ENCODE measurements at places on chromosomes 12 and 14.

- DNase-seq: no peak
These were observed 729 bp upstream of the M6PR start for GRCh38 chr12:8950221-8950527.

DNA sequence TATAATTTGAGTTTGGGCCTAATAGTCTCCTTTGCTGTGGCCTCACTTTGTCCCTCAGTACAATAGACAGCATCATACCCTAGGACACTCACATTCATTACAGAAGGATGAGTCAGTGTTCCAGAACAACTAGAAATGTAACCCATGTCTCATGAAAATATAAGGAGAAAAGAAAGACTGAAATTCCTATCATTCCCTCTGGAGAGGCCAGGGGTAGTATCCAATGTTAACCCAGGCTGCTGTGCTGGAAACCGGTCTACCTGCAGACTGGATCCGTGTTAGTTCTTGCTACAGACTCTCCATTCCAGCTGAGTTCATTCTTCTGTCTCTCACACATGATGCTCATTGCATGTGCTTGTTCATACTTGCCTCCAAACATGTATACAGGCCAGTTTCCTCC is 75.8 kb upstream of the HOXC13 start:
- DNase-seq: no peak

GRCh38 chr14:80212023-80212397 is 706 bp upstream of the DIO2 start:
- no peak for DNase-seq

- no peak for DNase-seq
These were observed 153.9 kb downstream of the PRKCH start for GRCh38 chr14:61475316-61475715.

- DNase-seq: peak; percentile 50
These were observed 22.7 kb upstream of the KRT78 start for GRCh38 chr12:52871291-52872039.

DNA sequence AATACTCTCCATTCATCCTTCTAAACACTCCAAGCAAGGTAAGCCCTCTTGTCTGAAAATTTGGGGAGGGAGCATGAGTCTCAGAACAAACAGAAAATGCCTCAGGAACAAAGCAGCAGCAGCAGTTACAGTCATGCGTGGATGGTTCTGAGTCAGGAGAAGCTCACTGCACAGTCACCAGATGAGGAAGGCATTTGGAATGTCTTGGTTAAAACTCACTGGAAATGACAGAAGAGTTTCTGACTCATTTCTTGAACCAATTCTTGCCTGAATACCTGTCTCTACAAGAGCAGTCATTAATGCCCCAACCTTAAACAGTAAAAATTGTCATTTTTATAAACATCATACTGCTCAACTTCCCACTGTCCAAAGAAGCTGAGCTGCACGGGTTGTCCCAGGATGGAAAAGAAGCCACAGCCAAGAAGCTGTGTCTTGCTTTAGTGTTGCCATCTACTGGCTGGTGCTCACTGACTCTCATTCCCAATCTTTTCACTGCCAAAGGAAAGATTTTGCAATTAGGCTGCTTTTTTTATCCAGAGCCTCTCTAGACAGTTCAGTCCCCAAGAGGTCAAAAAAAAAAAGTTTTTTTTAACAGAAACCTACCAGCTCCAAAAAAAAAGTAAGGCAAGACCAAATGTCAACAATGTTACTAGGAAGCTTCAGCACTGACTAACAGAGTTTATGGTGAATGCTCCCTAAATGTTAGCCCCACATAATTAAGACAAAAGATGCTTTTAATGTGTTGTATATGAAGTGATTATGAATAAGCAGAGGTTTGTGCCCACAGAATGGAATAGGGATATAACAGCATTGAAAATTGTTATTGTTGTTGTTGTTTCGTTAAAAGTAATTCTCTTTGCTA is 40.4 kb downstream of the KICS2 start:
- no peak for DNase-seq

- DNase-seq: no peak
These were observed 7.3 kb downstream of the KRT79 start for GRCh38 chr12:52826611-52827498.

- DNase-seq: no peak
These were observed 42.4 kb downstream of the R3HDM2 start for GRCh38 chr12:57388425-57388824.

GRCh38 chr14:79825046-79825521 is 386.2 kb downstream of the DIO2 start:
- no peak for DNase-seq

DNA sequence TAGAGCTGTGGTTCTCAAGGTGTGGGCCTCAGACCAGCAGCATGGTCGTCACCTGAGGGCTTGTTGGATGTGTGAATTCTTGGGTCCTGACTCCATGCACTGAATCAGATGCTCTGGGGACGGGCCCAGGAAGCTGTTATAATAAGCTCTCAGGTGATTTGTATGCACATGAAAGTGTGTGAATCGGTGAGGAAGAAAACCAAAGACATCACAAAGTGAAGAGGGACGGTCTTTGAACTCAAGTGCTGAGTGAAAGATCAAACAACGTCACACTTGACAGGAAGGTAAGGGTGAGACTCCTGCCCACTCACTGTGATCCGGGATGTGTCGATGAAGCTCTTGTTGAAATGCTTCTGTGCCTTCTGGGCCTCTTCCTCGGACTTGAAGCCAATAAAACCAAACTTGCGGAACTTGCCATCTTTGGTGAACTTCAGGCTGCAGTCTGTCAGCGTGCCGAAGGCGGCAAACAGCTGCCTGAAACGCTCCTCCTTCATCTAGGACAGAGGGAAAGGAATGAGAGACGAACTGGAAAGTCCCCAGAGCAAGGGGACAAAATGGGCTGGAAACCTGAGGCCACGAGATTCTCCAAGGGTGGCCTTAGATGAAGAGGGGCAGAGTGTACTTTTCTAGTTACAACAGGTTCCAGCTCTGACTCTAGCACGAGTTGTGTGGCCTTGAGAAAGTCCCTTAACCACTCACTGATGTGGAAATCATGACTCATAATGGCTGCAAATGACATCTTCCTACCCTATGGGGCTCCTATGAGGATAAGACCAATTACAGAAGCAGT is 4.0 kb downstream of the RBM19 start:
- no peak for DNase-seq

DNA sequence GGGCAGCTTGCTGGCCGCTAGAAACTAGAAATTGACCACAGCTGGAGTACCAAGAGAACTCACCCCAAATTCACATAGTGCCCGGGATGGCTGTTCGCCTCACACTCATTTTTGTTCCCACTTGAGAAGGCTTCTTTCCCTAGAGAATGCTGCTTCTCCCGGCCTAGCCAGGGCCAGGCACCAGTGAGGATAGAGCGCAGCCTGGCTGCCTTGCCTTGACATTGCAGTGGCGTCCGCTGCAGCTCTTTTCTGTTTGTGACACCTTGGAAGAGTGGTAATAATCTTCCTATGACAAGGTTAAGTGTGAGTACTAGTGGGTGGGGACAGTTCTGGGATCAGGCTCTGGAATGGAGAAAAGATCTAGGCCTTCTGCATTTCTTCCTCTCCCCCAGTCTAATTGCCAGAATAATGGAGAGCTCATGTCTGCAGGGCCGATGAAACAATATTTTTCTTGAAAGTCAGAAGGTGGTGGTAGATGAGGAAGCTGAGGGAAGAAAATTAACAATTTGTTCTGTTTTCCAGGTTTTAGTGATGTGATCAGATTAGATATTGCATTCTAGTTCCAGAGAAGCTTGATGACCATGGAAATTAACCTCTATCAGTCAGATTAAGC is 3.7 kb downstream of the TMEM253 start:
- DNase-seq: no peak

GRCh38 chr14:52730709-52731111 is 744 bp downstream of the STYX start:
- no peak for DNase-seq

- DNase-seq: no peak
These were observed 942 bp downstream of the ATF7IP start for GRCh38 chr12:14366209-14367039.

DNA sequence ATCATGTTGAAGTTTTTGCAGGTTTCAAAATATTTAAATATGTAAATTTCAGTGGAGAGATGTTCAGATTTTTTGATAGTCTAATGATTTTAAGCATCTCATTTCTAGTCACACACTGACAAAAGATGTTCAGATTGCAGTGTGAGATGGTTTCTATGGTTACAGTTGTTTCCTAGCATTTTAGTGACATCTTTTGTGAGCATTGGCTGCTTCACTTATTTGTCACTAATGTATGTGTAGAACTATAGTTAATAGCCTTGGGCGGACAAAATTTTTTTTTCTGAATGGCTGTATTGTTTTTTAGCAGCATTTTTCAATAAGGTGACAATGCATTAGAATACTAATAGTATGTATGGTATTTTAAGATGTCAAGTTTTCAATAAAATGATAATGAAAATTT is 315.6 kb upstream of the PRKD1 start:
- DNase-seq: no peak

GRCh38 chr14:53411125-53411524 is 258.0 kb upstream of the DDHD1 start:
- DNase-seq: no peak

DNA sequence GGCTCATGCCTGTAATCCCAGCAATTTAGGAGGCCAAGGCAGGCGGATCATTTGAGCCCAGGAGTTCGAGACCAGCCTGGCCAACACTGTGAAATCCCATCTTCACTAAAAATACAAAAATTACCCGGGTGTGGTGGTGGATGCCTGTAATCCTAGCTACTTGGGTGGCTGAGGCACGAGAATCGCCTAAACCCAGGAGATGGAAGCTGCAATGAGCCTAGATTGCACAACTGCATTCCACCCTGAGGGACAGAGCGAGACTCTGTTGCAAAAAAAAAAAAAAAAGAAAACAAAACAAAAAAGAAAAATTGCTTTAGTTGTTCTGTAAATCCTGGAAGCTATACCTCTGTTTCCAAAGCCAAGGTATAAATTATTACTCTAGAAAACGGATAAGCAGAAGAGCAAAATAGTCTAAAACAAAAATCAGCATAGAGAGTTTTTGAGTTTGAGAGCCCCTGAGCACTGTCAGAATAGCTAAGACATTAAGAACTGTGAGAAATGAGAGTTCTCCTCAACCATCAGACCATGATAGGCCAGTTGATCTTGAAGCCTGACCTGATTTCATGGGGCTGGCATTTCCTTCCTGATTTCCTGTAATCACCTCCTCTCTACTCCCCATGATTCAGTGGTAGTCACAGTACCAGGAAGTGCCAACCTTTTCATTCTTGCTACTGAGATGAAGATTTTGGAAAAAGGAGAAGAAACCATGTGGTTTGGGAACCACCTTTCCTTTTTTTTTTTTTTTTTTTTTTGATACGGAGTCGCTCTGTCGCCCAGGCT is 31.7 kb downstream of the ATP2A2 start:
- DNase-seq: no peak

GRCh38 chr14:75842551-75842950 is 139.2 kb downstream of the TGFB3 start:
- DNase-seq: no peak

DNA sequence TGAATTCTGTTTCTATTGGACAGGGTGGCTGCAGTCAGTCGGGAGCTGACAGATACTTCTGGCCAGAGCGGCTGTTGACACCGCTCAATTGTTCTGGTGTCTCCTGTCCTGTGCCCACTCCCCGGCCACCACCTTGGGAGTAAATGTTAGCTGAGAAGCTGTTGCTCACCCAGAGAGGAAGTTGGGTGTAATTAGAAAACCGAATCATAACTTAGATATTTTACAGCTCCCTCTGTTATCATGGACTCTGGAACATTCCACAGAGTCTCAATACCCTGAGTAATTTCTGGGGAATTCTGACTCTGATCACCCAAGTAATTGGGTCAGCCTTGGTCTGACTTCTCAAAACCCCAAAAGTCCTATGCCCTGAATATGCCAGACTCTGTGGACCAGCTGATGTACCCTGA is 58.3 kb upstream of the RFLNA start:
- no peak for DNase-seq

GRCh38 chr12:30613119-30613830 is 82.4 kb downstream of the IPO8 start:
- DNase-seq: no peak

DNA sequence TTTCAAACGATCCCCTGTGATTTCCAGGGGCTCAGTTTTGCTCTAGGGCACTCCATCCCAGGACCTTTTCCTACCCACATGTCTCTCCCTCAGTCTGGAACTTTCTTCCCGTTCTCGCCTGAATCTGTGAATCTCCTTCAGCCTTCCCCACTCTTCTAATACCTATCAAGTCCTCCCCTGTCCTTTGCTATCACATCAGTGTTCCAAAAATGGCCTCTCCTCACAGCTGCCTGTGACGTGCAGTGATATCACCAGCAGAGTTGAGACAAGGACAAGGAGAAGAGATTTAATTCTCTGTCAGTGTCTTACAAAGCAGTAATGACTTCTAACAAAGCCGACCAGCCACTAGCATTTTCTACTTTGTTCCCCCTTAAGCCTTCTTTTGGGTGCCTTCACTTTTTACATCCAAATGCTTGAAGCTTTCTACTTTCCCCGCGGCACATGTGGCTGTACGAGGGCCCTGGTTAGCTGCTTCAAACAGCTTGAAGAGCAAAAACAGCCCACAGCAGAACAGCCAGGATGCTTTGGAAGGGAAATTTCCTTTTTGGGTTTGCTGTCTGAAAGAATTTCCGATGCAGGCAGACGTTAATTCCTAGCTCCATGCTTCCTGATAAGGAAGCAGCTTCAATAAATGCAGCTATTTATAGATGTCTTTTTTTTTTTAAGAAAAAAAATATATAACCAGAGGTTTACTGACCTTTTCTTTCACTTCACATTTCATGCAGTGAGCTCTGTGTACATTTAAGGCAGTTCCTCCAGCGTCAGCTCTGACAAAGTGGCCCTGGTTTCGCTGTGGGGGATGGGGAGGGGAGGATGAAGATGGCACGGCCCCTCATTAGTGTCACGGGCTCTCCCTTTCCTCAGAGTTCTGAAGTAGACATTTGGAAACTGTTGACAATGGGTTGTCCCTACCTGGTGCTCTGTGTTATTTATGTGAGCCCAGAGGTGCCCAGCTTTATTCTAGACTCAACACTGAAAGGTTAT is 109.3 kb downstream of the ETV6 start:
- no peak for DNase-seq

DNA sequence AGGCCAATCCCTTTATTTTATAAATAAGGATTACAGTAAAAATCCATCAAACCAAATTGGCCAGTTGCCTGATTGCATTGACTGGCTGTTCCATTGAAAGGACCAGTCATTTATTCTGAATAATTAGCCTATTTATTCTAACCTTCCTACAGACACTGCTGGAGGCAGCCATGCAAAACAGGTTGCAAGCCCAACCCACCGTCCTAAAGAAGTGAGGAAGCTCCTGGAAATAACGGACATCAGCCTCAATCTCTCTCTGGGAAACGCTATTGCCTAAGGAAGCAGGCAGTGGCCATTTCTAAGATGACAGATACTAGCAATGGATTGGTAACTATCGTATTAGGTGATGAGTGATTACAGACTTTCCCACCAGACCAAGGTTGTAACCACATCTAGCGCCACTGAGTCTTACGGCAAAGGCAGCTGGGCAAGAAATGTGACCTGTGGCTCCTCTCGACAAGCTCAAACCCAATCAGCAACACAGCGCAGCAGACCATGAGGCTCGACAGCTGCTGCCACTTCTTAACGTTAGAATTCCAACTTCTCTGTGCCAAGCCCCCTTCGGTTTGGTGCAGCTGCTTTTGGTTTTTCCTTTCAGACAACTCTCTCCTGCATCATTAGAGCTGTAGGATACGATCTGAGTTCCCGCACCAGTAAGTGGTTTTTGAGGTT is 134.2 kb downstream of the KCNK10 start:
- no peak for DNase-seq

GRCh38 chr14:66507722-66508546 is at the start of gene GPHN:
Gene GPHN (plus strand): TSS chr14:66508147.
- DNase-seq: peak; percentile 79
